ENCODE measurements at places on chromosomes 3 and 15. TPM values are rescaled to one million over a fixed set of nuclear protein-coding genes. Genes with fewer than 3 reads are reported as not detected.

Gene CAMKV
- total RNA-seq = 0.29 TPM

Gene GHSR
- total RNA-seq = not detected

Gene CHRM5
- not detected for total RNA-seq

Gene PCNP
- 109 TPM for total RNA-seq
